ENCODE measurements at places on chromosomes 11 and 22.

- no peak for DNase-seq
These were observed 69.7 kb upstream of the ZBED5 start for GRCh38 chr11:10927538-10927937.

DNA sequence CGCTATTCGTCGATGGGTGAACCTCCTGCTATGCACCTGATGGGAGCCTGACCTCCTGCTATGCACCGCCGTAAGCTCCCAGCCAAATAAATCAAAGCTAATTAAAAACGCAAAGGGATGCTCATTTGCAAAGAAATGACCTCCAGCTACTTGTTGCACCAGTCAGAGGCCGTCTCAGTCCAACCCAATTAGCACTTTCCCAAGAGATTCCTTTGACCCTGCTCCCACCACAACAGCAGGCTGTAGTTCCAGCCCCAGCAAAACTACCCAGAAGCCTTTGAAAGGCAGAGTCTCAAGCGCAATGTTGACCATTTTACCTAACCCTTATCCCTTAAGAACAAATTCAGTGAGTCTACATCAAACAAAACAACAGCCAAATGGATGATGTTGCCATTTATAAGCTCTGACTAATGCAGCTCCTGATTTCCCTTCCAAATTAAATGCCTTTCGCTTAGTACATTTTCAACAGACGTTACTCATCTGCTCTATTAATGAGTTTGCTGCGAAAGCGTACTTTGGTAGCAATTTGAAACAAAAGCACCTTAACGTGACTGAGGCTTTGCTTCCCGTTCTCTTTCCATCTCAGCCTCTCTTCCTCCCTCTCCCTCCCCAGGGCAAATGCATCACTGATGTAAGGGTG, 17.2 kb upstream of the BSX start:
- DNase-seq: no peak

GRCh38 chr11:100776212-100776896, 89.3 kb downstream of the ARHGAP42 start:
- DNase-seq: no peak

- no peak for DNase-seq
These were observed 6.4 kb upstream of the CEP295 start for GRCh38 chr11:93655047-93655446.

DNA sequence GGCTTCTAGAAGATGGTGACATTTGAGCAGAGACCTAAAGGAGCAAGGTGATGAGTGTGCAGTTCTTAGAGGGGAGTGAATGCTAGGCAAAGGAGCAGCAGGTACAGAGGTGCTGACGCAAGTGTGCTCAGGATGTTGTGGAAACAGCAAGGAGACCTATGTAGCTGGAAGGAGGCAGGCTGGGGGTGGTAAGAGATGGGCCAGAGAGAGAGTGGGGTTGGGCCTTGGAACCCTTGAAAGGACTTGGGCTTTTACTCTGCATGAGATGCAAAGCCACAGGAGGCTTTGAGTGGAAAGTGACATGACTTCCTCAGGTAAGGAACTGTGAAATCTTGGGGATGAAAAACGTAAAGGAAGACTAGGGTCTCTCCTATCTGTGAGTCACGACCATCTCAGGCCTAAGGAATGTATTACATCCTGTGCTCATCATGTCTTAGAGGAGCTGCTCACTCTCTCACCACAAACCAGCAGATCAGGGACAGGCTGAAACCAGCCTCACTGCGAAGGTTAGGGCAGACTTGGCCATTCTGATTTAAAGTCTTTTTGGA, 65.4 kb downstream of the MICAL2 start:
- DNase-seq: no peak

DNA sequence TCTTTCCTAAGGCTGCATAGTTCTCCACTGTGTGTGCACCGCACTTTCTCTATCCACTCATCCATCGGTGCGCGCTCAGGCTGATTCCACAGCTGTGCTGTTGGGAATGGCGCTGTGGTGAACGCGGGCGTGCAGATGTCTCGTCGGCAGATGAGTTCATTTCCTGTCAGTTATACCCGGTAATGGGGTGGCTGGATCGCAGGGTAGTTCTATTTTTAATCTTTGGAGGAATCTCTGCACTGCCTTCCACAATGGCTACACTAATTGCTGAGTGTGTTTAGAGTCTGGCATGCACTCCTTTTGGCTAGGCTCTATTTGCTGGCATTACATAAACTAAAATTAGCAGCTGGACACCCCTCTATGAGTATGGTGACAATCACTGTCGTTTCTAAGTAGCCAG, 27.9 kb upstream of the KRTAP5-7 start:
- DNase-seq: no peak

- DNase-seq: no peak
These were observed 30.7 kb downstream of the SVIP start for GRCh38 chr11:22798901-22799300.

DNA sequence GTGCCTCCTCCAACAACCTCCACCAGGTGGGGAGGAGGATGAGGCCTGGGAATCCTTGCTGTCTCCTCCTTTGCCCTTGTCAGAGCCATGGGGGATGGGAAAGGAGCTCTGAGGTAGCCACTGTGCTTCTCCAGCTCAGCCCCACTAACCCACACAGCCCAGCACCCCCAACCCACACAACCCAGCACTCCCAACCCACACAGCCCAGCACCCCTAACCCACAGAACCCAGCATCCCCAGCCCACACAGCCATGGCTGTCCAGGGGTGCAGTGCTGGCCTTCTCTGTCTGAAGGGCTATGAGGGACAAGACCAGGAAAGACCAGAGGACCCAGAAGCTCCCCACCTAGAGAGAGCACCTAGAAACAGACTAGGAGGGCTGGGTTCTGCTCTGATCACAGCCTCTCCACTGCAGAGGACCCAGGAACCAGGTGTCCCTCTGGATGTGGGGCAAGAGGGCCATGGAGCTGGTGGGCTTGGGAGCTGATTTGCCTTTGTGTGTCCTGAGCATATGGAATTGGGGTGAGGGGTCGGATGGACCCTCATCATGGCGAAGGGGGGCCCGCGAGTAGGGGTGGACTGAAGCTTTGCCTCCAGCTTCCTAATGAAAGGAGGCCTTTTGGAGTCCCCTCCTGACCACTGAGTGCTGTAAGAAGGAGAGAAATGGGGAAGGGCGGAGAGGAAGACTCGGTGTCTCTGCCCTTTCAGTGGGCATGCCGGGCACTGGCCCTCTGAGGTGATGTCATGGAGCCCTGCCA, 117.6 kb upstream of the THY1 start:
- DNase-seq: no peak

GRCh38 chr11:19912958-19913892, 200.6 kb downstream of the NAV2 start:
- DNase-seq: no peak

DNA sequence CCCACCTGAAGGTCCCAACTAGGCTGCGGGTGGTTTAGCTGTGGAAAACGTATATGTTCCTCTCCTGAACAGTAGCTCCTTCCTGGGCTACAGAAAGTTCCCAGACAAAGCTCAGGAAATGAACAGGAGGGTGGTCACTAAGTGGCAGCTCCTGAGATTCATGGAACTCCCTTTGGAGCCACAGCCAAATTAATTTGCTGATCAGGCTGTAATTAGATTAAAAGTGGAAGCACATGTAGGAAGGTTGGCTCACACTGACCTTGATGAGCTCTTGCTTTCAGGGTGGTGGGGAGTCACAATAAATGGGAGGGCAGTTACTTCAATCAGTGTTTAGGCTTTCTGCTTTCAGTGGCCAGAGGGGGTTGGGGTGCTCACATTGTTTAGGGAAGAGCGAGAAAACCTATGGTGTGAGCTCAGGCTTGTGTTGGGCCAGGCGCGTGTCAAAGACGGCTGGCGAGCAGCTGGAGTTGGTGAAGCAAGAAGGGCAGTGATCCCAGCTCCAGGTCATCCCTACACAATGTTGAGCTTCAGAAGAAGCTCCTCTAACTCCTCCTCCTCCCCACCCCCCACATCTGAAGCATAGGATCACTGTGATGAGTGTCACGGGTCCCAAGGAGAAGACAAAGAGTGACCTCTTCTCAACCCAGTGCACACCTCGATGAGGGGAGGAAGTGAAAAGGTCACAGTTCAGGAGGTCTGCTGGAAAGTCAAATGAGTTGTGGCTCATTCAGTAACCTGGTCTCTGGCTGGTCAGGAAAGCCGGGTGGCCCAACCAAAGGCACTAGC, 42.5 kb downstream of the CLPB start:
- DNase-seq: no peak

- no peak for DNase-seq
These were observed 17.5 kb upstream of the ADSL start for GRCh38 chr22:40328546-40329456.

GRCh38 chr11:10770626-10771254, 19.7 kb downstream of the CTR9 start:
- DNase-seq: no peak

DNA sequence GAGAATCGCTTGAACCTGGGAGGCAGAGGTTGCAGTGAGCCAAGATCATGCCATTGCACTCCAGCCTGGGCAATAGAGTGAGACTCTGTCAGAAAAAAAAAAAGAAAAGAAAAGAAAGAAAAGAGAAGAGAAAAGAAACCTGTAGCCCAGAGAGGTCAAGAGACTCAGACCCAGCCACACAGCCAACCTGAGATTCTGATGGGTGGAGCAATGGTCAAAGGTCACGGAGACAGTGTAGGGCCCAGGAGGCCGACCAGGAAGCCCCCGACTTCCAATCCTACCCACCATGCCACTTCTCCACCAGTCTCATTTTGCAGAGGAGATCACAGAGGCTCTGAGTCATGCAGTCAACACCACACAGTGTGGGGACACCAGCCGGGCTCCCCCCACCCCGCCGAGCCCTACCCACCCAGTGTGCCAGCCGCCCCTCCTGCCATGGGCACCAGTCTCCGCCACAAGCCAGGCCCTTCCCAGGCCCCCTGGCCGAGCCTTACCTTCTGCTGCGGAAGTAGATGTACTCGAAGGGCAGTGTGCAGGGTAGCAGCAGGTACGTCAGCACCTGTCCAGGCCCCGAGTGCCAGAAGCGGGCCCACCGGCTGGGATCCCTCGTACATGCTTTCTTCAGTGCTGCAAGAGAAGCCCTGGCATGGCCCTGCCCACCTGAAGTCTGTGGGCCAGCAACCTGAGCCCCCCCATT, 7.9 kb downstream of the PNPLA5 start:
- no peak for DNase-seq

DNA sequence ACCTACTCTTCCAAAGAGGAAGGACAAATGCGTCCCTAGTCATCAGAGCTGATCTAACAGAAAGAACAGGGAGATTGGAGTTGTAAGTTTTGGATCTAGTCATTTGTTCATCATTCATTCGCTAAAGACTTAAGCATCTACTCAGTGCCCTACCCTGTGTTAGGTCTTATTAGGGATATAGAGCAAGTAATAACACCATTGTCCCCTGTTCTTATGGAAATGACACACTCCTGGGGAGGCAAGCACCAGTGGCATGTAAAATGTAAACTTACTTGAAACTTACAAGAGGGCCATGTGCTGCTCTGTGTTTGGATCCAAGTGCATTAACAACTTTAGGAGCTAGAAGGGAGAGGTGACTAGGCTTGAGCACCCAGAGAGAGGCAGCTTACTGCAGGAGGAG, 61.9 kb downstream of the P4HA3 start:
- no peak for DNase-seq

DNA sequence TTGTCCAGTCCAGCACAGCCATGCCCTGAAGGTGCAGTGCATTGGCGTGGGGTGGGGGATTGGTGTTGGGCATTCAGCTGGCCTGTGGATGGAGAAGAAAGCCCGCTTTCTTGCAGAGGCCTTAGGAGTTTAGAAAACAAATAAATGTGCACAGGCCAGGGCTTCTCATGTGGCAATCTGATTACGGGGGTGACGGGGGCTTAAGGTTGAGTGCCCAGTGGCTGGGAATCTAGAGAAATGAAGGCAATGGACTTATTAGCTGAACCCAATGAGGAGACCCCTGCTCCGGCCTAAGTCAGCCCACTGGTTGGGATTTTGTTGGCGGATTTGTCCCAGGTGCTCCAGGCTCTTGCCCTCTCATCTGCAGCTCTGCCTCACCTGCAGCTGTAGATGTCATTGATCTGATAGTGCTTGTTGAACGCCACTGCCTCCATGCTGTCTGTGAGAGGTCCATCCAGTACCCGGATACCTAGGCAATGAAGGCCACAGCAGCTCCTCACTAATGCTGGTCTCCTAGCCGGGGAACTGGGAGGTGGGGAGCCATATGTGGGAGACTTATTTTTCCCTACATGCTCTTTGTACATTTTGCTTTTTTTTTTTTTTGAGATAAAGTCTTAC, 6.2 kb downstream of the PCSK7 start:
- DNase-seq: no peak

DNA sequence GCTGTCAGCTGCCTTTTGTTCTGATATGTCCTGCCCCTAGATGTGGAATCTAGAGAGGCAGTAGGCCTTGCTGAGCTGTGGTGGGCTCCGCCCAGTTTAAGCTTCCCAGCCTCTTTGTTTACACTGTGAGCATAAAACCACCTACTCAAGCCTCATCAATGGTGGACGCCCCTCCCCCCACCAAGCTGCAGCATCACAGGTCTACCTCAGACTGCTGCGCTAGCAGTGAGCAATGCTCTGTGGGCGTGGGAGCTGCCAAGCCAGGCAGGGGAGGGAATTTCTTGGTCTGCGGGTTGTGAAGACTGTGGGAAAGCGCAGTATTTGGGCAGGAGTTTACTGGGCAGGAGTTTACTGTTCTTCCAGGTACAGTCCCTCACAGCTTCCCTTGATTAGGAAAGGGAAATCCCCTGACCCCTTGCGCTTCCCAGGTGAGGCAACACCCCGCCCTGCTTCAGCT, 98.5 kb downstream of the SMCO4 start:
- peak; percentile 74 for DNase-seq

- DNase-seq: peak; percentile 32
These were observed 15.7 kb upstream of the PGA3 start for GRCh38 chr11:61187505-61188130.

DNA sequence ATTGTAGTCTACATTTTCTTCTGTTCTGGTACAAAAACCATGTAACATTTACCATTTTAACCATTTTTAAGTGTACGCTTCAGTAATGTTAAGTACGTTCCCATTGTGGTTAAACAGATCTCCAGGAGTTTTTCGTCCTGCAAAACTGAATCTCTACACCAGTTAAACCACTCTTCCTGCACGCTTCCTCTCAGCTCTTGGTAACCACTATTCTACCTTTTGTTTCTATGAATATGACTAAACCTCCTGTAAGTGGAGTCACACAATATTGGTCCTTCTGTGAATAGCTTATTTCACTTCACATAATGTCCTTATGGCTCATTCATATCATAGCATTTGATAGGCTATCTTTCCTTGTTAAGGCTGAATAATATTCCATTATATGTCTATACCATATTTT, 7.1 kb upstream of the EXT2 start:
- DNase-seq: no peak

GRCh38 chr11:119802670-119803069, 73.7 kb upstream of the NECTIN1 start:
- DNase-seq: no peak

- no peak for DNase-seq
These were observed 178.0 kb downstream of the DSCAML1 start for GRCh38 chr11:117618982-117619355.

- no peak for DNase-seq
These were observed 33.7 kb downstream of the USP28 start for GRCh38 chr11:113841691-113842090.

- DNase-seq: no peak
These were observed 10.1 kb upstream of the ACR start for GRCh38 chr22:50727678-50728522.

- DNase-seq: no peak
These were observed 3.6 kb upstream of the HSD17B12 start for GRCh38 chr11:43676933-43677332.
